ENCODE measurements at places on chromosomes 3 and 15.

GRCh38 chr3:113461488-113461887, 20.2 kb upstream of the CFAP44 start:
- no peak for DNase-seq

GRCh38 chr3:58880182-58880581, 169.6 kb downstream of the CFAP20DC start:
- DNase-seq: no peak

GRCh38 chr3:157294953-157295352, 135.0 kb upstream of the CCNL1 start:
- no peak for DNase-seq

DNA sequence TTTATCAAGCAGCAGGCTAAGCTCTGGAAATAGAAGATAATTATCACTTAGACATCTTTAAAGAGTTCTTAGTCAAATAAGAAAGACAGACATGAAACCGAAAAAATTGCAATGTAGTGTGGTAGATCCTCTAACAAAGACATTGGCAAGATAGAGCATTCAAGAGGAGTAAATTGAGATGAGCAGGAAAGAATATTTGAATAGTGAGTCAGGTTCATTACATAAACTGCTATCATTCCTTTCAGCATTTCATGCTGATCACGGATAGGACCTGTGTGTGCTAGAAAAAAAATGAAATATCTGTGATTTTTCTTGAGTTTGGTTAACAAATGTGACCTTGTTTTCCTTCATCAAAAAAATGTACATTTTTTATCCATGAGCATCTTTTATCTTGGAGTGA, 460.9 kb downstream of the OTOL1 start:
- no peak for DNase-seq

DNA sequence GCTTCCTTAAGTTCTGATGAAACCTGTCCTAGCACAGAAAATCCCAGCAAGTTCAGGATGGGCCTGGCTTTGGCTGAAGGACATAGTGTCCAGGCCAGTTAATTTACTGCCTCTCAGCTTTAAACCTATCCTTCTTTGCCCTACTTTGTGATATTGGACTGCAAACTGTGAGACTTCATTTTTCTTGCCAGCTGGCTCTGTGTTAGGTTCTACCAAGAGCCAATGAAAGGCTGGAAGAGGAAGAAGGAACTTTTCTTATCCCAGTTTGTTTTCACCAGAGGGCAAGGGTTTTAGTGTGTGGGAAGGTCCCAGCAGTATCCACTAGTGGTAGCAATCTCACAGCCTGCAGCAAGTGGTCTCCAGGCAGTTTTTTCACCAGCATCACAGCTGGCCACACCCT, 18.2 kb downstream of the DCUN1D1 start:
- DNase-seq: no peak

DNA sequence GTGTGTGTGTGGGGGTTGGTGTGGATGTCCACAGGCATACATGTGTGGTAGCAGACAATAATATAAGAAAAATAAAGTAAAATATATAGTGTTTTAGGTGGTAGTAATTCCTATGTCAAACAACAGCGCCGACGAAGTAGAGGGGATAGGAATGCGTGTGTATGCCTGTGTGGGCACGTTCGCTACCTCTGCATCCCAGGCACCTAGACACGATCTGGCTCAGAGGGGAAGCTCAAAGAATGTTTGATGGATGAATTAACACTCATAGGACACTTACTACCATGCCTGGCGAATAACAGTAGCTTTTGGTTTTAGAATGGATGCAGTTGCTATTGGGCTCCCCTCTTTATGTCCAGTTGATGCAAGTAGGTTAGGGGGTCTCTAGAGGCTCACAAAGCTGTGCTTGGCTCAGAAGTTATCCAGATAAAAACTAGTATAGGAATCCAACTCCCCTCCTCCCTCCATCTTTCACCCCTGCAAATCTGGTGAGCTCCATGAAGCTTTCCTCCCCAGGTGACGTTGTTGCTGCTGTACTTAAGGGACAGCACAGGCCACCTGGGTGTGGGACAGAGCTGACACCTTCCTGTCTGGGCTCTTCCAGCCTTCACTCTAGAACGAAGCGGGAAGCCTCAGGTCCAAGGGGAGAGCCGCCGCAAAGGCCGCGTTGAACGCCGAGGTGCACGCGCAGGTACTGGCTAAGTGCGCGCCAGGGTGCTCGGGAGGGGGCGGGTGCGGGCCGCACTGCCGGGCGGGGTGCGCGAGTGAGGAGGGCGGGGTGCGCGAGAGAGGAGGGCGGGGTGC, 192.6 kb upstream of the LYSMD4 start:
- DNase-seq: peak; percentile 36

- no peak for DNase-seq
Measured at GRCh38 chr3:120393243-120393642, 44.1 kb upstream of the LRRC58 start.

GRCh38 chr15:101540480-101541239, 51.2 kb upstream of the PCSK6 start:
- DNase-seq: no peak

GRCh38 chr3:23937296-23937695, 7.8 kb upstream of the NR1D2 start:
- no peak for DNase-seq

DNA sequence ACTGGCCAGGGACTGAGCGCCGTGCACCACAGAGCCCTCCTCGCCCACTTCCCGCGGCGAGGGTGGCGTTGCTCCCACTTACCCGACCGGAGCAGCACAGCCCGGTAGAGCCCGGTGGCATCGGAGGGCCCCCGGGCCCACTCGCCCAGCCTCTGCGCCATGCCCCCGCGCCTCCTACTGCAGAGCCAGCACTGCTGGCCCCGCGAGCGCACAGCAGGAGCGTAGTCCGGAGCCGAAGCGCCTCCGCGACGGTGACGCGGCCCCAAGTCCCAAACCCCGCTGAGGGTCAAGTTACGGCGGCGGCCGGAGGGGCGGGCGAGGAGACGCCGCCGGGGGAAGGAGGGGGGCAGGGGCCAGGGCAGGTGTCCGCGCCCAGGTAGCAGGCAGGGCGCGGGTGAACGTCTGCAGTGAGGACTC, 9.6 kb upstream of the FAM107A start:
- DNase-seq: no peak

GRCh38 chr3:69791919-69792399, 52.7 kb downstream of the MITF start:
- DNase-seq: no peak

Measured in stimulated activated CD8-positive, alpha-beta memory T cell treated with anti-CD3 and anti-CD28 coated beads, Interleukin-4, amount 100 ng/mL, for 1 hour (primary cell).